ENCODE measurements at places on chromosomes 2 and 18.
A peak's percentile ranks its signal among the peaks of the same experiment; 100 is the strongest.

- DNase-seq = peak; percentile 49
Measured at GRCh38 chr2:120749506-120750431, 14.1 kb downstream of the GLI2 start.

GRCh38 chr2:72134997-72135800 is 12.5 kb downstream of the CYP26B1 start:
- peak; percentile 39 for DNase-seq

GRCh38 chr18:14086458-14087231 is 45.6 kb downstream of the ZNF519 start:
- peak; percentile 79 for DNase-seq

DNA sequence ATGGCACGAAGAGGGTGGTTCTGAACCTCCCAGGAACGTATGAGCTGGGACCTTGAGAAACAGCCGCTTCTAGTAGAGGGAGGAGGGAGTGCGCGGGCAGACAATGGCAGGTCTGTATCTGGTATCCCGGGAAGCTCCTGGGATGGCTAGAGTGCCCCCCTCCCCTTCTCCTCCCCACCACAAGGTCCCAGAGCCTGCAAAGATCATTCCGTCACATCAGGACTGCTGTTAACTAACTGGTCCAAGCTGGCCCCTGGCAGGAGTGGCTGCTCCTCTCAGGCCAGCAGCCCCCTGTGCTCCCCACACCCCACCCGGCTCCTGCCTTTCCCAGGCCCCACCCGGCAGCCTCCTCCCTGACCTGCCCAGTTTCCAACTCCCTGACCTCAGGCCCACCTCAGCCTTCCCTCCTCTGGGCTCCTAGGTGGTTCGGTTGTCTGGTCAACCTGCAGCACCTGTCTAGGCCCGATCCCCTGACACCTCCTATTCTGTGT is 75.0 kb downstream of the TPO start:
- peak; percentile 44 for DNase-seq

GRCh38 chr2:204871231-204871953 is 326.1 kb downstream of the PARD3B start:
- DNase-seq = no peak

DNA sequence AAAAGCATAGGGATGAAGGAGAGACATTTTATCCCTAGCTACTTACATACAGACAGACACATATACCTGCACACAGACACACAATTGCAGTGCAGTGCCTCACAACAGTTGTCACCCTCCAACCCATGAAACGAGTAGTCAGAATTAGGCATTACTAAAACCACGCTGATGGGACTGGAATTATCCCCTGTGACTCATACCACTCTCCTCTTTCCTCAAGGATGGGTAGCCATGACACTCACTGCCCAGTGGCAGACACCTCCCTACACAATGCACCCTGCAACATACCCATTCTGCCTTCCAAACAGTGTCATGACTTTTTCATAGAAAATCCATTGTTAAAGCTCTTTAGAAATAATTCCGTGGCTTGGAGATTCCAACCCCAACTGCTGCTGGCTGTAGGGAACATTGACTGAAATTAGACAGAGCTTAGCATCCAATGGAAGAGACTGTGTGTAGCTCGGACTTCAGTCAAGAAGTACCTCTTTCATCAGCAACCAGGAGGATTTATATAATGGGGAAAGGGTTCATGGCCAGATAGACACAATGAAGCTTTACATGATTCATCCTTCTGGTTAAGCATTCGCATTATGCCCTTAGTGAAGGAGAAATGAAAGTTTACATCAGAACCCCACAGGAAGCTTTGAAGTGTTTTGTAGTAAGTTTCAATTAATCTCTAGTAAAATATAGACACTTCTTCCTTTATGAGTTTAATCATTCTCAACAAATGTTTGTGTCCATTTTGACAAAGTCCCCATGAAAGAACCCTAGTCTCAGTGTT is 155.2 kb downstream of the FBXO15 start:
- DNase-seq = no peak

GRCh38 chr18:59067873-59068272 is 71.8 kb upstream of the SEC11C start:
- DNase-seq = peak; percentile 67

GRCh38 chr2:189544318-189545042 is 36.1 kb downstream of the SLC40A1 start:
- no peak for DNase-seq

DNA sequence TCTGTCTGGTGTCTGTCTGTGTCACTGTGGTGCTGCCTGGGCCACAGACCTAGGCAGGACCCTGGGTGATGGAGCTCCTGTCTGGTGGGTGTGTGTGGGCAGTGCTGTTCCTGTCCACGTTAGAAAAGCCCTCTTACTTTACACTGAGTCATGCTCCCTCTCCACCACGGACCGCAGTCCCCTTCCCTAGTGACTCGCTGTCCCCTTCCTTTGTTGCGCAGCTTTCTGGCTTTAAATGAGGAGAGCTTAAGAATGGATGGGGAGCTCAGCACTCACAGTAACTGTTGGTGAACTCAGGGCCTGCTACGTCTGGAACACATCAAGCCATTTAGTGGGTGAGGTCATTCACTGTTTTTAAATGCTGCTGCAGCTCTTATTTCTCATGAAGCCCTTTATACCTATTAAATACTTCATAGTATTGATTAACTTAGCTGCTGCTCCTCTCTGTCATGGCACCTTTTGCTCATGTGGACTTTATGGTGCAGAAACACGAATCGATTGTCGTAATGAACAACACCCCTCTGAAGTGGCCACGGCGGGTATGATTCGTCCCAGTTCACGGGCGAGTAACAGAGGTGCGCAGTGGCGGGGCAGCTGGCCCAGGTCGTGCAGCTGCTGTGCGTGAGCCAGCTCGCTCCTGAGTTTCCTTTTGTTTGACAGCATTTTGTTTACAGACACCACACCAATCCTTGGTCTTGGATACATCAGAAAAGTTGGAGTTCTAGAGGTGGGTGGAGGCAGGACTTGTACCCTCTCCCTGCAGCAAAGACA is 100.4 kb downstream of the LDLRAD4 start:
- DNase-seq = no peak

DNA sequence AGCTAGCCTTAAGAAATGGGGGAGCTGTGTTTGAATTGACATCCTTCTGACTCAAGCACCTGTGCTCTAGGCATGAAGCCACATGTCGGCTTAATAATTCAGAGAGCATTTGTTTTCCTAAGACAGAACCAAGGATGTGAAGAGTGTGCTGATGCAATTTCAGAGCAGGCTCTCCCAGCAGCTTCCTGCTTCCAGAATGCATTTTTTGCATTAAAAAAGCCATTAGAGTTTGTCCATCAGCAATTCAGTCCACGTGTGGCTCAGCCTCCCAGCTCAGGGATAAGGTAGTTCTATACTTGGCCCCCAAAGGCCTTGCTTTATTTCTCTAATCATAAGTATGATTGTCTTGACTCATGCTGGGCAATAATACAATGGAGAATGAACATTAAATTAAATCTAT is 37.7 kb downstream of the DOCK10 start:
- DNase-seq = no peak

- DNase-seq = no peak
Measured at GRCh38 chr2:142885543-142885942, 8.1 kb downstream of the KYNU start.

GRCh38 chr2:233385489-233386044 is 31.3 kb downstream of the DGKD start:
- no peak for DNase-seq

GRCh38 chr2:41989501-41990180 is 58.2 kb upstream of the PKDCC start:
- peak; percentile 47 for DNase-seq

Measured in endodermal cell (in vitro differentiated cells).